Progenitor cell of endocrine pancreas (in vitro differentiated cells): ENCODE measurements at places on chromosomes 16 and 17. TPM values are rescaled to one million over a fixed set of nuclear protein-coding genes. Genes with fewer than 3 reads are reported as not detected.

DNA sequence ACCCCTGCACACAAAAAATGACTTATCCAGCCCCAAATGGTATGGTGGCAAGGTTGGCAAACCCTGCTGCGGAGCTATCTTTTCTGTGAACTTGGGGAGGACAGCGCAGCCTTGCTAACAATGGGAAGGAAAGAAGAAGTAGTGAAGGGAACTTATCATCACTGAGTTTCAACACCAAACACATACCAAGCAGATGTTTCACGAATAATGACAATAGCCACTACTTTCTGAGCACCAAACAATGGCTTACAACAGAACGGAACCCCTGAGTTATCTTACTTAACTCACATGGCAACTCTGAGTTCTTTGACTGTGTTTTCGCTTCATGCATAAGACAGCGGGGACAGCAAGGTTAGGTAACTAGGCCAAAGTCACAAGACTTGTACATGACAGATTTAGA, 148.9 kb downstream of the XYLT1 start:
- DNase-seq: no peak

GRCh38 chr17:43613917-43614316, 47.8 kb downstream of the MEOX1 start:
- DNase-seq: no peak

DNA sequence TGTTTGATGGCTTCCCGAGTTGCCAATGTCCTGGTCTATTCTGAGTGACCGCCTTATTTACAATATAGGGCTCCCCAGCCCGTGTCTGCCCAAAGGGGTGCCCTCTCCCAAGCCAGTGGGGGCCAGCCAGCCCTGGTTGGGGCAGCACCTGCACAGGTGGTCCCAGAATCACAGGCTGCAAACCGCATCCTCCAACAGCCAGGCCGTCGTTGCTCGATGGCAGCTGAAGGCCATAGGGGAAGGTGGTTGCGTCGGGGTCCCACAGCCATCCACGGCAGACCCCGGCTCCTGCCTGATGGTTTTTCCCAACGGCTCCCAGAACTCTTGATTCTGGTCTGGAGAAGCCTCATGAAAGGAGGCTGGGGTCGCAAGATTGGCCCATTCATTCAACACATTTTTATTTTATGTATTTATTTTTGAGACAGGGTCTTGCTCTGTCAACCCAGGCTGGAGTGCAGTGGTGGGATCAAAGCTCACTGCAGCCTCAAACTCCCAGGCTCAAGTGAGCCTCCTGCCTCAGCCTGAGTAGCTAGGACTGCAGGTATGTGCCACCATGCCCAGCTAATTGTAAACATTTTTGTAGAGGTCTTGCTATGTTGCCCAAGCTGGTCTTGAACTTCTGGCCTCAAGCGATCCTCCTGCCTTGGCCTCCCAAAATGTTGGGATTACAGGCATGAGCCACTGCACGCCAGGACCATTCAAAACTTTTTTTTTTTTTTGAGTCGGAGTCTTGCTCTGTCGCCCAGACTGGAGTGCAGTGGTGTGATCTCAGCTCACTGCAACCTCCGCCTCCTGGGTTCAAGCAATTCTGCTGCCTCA, 79.0 kb upstream of the TOB1 start:
- no peak for DNase-seq

DNA sequence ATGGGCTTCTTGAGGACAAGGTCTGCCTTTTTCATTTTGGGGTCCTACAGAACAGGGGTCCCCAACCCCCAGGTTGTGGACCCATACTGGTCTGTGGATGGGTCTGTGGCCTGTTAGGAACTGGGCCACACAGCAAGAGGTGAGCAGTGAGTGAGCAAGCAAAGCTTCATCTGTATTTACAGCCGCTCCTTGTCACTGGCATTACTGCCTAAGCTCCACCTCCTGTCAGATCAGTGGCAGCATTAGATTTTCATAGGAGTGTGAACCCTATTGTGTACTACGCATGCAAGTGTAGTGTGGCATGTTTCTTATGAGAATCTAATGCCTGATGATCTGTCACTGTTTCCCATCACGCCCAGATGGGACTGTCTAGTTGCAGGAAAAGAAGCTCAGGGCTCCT, 33.9 kb downstream of the ERN1 start:
- no peak for DNase-seq

GRCh38 chr17:5621026-5621425, 36.7 kb upstream of the NLRP1 start:
- no peak for DNase-seq

GRCh38 chr16:57427307-57427706, 19.9 kb downstream of the CIAPIN1 start:
- DNase-seq: no peak

- DNase-seq: no peak
These were observed 19.4 kb downstream of the GGA3 start for GRCh38 chr17:75241996-75242460.

GRCh38 chr16:855471-855870, 54.9 kb upstream of the GNG13 start:
- no peak for DNase-seq

GRCh38 chr17:68576811-68577496, 24.2 kb downstream of the FAM20A start:
- no peak for DNase-seq

DNA sequence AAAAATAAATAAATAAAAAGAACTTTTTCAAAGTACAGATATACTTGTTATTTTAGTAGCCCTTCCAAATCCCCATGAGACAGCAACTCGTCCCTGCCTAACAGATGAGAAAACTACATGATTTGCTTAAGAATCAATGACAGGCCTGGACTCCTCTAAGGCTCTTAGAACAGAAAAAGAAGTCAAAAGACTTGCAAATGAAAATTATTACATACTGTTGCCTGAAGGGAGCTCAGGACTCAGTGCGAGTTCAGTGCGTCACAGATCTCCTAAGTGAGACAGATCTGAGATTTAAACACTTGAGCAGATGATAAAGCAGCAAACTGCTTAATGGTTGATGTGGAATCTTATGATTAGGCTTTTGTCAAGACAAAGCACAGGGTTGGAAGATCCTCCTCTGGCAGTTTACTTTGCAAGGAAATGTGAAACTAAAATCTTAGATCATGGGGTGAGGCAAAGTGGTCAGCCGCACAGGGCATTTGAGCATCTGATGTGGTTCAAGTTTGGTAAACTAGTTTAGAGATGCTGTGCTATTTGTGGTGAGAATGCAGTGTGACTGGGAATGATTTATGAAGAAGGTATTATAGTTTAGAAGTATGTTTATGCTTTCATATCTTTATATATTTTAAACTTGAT, 138.1 kb downstream of the TRIM37 start:
- no peak for DNase-seq

- DNase-seq: no peak
These were observed 15.4 kb downstream of the PHF12 start for GRCh38 chr17:28935744-28936460.

DNA sequence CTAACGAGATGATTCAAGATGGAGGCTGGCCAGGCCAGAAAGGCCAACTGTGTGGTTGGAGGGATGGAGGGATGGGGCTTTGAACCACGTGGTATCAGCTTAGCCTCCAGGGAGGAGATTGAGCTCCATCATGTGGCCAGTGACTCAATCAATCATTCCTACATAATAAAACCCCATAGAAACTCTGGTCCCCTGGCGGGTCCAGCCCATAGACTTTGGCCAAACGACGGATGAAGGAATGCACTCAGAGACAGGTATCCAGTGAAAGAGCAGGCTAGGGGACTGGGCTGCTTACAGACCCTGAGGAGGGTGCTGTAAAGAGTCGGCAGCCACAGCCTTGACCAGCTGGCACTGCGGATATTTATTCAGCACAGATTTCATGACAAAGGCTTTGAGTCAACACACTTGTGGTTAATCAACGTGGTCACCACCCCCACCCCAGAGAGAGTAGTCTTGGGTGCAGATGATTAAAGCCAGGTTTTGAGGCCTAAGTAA, 308.7 kb upstream of the TNRC6C start:
- DNase-seq: no peak

DNA sequence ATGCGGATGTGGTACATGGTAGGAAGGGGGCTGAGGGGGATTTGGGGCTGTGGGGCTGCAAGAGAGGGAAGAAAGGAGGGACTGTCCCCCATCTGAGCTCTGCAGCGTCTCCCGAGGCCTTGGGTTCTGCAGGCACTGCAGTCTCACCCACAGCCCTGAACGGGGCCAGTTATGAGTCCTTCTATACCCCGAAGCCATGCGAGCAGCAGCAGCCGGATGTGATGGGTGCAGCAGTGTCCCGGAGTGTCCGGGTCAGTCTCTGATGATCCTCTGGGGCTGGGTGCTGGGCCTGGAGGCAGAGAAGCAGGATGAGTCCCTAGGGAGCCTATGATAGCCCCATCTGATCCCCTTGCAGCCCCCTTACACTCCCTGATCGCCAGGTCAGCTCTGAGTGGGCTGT, 41.5 kb downstream of the CPNE2 start:
- DNase-seq: no peak

- no peak for DNase-seq
These were observed 829 bp downstream of the GCGR start for GRCh38 chr17:81804559-81805399.

DNA sequence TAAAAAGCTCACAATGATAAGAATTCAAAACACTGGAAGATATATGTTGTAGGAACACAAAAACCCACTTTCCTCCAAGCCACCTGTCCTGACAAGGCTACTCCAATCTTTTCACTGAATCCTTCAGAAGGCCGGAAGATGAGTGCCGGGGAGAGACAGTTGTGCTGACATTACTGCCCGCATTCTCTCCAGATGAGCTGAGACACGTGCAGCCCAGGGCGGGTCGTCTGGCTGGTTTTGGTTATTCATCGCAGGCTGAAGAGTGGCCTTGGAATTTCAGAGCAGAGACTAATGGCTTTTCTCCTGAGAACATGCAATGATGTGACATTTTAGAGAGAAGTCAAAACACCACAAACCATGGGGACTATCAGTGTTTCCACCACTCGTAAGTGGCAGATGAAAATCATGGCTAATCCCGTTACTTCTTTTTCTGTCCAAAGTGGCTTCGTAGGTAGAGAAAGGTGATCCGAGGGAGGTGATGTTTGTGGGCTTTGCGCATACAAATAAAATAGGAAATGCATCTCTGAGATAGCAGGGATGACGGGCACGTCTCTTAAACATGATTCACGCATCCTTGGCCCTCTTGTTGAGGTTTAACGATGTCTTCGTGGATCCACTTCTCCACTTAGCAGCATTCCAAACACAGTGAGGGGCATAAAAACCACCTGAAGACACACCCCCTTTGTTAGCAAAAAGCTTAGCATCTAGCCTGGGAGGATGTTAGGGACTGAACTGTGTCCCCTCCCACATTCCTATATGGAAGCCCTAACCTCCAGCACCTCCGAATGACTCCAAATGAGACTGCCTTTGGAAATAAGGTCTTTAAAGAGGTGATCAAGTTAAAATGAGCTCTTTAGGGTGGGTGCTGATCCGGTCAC, 134.0 kb downstream of the IRX3 start:
- no peak for DNase-seq

- DNase-seq: no peak
These were observed 932 bp upstream of the NFE2L1 start for GRCh38 chr17:48047113-48047740.

- no peak for DNase-seq
These were observed 180.8 kb downstream of the FTO start for GRCh38 chr16:53884748-53885147.

GRCh38 chr16:27784351-27785306, 234.7 kb downstream of the KATNIP start:
- DNase-seq: no peak

GRCh38 chr17:65495122-65496055, 66.1 kb downstream of the AXIN2 start:
- DNase-seq: peak; percentile 21

DNA sequence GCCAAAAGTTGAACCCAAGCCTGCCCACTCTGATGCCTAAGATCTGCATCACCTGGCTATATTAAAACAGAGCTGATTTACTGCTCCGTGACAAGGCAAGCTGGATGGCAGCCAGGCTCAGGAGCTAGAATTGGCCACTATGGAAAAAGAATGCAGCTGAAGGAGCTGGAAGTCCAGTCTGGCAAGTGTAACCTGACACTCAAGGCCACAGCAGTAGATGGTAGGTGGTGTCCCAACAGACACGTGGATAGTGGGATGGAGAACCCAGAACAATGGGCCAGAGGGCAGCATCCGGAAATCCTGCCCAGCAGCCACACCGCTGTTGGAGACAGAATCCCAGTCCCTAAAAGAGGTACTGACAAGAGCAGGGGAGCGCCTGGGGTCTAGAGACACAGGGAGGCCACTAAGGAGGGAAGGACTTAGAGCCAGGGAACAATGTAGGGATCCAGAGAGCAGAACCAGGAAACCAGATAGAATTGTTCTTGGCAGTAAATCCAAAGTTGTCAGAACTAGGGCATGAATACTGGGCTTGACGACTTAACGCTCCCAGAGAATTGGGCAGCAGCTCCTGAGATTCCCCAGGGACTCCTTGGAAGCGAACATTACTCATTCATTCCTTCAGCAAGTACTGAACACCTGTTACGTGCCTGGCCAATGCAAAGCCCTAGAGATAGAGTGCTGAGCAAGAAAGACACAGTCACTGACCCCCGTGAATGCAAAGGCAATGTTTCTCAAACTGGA, 85.7 kb downstream of the CDYL2 start:
- DNase-seq: no peak

GRCh38 chr17:63700528-63701455, 867 bp upstream of the LIMD2 start:
- DNase-seq: no peak

DNA sequence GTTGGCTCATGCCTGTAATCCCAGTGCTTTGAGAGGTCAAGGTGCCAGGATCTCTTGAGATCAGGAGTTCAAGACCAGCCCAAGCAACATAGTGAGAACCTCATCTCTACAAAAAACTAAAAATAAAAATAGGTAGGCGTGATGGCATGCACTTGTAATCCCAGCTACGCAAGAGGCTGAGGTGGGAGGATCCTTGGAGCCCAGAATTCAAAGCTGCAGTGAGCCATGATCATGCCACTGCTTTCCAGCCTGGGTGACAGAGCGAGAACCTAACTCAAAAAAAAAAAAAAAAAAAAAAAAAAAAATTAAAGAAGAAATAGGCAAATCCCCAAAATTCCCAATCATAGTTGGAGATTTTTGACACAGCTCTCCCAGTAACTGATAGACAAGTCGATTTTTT, 32.2 kb upstream of the SRCIN1 start:
- no peak for DNase-seq

DNA sequence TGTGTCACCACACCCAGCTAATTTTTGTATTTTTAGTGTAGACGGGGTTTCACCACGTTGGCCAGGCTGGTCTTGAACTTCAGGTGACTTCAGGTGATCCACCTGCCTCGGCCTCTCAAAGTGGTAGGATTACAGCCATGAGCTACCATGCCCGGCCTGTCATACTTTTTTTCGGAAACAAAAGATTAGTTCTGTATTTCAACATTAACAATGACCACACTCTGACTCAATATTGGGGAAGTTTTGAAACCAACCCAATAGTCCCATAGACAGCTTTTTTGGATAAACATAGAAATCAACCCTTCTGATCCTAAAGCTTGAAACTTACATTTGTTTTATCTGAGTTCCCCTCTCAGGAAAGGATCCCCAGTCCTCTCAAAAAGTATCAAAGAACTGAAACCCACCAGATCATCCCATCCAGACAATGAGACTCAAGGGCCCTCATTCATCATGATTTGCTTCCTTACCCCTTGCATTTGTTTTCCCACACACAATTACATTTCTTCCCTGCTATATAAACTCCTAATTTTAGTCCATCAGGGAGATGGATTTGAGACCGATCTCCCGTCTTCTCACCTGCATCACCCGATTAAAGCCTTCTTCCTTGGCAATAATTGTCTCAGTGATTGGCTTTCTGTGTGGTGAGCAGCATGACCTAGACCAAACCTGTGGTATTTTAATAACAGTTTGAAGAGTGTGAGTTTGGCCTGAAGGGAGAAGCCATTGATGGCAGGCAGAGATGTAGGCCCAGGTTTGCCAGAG, 7.2 kb upstream of the AGRP start:
- DNase-seq: no peak

CEP131 gene
- 33.2 and 35.0 TPM in 2 replicates for total RNA-seq

TBC1D3I gene
- total RNA-seq: 0.77 and 1.9 TPM in 2 replicates

SOST gene
- total RNA-seq: 0.42 and 0.43 TPM in 2 replicates

MYH3 gene
- 4.4 and 5.6 TPM in 2 replicates for total RNA-seq

ADCY7 gene
- 16.8 and 17.0 TPM in 2 replicates for total RNA-seq
